Testis (tissue), 5 donors: ENCODE measurements at places on chromosomes 12 and 14. TPM values are rescaled to one million over a fixed set of nuclear protein-coding genes. Genes with fewer than 3 reads are reported as not detected.

The WDR89 gene
- polyA plus RNA-seq: 6.0 TPM

The POTEG gene
- 4.2 TPM for polyA plus RNA-seq

The EML1 gene
- 18.1 TPM for polyA plus RNA-seq

The PMCH gene
- polyA plus RNA-seq: not detected

The EGLN3 gene
- 3.4 TPM for polyA plus RNA-seq

The IPO4 gene
- polyA plus RNA-seq: 156 TPM

The CPSF6 gene
- 41.2 TPM for polyA plus RNA-seq

The ANKS1B gene
- 58.2 TPM for polyA plus RNA-seq

DNA sequence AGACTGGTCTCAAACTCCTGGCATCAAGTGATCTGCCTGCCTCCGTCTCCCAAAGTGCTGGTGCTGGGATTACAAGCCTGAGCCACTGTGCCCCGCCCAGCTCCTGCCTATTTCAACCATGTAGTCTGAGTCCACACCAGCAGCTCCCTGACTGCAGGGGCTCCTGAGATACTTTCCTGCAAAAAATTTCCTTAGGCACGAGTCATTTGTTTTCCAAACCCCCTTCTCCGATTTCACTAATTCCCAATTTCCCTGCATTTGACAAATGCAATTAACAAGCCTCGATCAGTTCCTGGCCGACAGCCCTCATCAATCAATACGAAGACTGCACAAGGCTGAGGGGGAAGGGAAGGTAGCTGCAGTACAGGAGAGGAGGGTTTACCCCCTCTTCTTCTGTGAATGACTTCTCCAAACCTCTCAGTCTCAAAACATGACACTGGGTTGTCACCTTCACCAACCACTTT lies 10.1 kb downstream of the PSMB5 start:
- DNase-seq: no peak

DNA sequence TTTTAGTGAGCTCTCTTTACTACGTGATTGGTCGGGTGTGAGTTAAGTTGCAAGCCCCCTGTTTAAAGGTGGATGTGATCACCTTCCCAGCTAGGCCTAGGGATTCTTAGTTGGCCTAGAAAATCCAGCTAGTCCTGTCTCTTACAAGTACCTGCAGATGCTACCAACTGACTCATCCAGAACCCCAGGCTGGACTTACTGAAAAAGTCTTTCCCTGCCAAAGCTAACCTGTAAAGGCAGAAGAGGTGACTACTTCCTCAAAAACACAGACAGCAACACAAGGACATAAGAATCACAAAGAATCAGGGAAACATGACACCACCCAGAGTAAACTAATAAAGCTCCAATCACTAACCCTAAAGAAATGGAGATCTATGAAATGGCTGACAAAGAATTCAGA lies 39.1 kb upstream of the HIGD1C start:
- no peak for DNase-seq

DNA sequence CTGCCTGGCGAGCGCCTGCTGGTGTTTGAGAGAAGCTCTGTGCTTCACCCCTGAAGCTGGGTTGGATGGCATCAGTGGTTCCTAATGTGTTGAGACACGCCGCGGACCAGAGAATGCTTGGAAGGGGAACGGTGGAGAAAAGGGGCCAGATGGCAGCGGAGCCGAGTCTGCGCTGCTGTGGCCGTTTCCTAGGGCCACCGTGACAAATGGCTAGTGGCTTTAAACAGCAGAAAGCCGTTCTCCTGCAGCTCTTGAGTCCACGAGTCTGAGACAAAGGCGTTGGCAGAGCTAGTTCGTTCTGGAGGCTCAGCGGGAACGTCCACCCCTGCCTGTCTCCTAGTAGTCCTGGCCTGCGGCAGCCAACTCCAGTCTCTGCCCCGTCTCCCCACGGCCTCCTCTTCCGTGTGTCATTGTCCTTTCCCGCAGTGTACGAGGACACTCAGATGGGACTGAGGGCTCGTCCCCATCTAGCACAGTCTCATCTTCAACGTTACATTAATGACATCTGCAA lies 103.6 kb downstream of the ADGRD1 start:
- DNase-seq: peak; percentile 12

DNA sequence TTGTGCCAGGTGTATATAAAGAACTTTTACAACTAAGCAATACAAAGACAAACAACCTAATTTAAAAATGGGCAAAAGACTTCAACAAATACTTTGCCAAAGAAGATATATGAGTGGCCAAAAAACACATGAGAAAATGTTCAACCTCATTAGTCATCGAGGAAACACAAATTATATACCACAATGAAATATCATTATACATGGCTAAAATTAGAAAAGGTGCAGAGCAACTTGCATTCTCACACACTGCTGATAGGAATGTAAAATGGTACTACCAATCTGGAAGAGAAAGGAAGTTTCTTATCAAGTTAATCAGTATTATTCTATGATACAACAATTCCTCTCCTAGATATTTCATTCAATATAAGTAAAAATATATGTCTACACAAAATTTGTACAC lies 131.6 kb upstream of the FRMD6 start:
- no peak for DNase-seq

- DNase-seq: no peak
Measured at GRCh38 chr12:47087088-47087688, 7.4 kb upstream of the AMIGO2 start.

- peak; percentile 77 for DNase-seq
Measured at GRCh38 chr12:119060847-119061796, 79.8 kb downstream of the SRRM4 start.

DNA sequence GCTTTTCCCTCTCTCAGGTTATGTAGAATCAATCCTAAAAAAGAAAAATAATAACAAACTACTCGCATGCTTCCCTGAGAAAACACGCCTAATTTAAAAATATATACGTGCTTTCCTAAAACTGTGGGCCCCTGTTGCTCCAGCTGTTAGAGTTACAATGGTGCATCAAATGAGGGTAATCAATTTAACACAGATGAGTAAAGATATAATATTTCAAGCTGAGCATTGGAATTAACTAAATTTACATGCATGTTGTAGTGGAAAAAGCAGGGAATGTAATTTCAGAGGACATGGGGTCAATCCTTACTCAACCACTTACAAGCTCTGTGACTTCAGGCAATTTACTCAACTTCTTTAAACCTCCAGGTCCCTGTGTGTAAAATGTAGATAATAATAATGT lies 22.4 kb upstream of the LGR5 start:
- no peak for DNase-seq

DNA sequence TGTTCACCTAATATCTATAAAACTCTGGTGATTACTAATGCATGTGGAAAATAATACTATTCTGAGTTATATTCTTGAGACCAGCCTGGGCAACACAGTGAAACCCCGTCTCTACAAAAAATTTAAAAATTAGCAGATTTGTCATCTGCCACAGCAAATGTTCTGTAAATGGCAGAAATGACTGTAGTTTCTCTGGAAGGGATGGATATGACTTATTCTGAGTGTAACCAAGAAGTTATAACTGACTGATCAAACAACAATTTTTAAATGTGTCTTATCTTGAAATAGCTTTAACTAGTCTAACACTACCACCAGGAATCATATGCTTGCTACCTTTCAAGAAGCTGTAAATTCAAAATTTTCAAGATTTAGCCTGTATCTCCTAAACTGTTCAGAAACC lies 88.7 kb downstream of the PLBD1 start:
- DNase-seq: no peak

DNA sequence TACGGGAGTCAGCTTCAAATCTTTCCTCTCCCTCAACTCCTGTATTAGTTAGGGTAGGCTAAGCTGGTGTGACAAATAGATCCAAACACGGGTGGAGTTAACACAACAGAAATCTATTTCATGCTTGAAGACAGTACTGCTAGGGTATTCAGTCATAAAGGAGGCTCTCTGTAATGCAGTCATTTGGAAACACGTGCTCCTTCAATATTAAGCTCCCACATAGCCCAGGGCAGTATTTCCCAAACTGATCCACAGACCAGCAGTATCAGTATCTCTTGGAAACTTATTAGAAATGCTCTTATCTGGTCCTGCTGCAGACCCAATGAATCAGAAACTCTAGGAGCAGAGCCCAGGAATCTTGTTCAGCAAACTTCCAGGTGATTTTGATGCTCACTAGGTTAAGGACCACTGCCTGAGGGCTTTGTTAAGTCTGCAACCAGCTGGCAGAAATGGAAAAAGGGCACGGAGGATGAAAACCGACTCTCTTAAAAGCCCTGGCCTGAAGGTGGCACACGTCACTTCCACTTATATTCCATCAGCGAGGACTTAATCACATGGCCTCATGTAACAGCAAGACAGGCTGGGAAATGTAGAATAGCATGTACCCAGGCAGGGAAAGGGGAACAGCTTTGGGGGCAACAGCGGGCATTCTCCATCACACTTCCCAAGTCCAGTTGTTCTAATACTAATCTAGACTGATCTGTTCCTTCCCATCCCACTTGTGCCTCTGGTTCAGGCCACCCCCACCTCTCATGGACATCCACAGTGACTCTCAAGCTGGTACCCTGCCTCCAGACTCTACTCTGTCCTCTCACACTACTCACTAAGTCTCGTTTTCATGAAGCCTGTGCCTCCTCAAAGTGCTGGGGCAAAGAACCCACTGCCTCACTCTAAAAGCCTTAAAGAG lies 38.2 kb upstream of the RIC8B start:
- DNase-seq: no peak

- no peak for DNase-seq
Measured at GRCh38 chr12:86712425-86712843, 456.2 kb upstream of the MGAT4C start.
